ENCODE measurements at places on chromosomes 4 and X.

- DNase-seq = no peak
These were observed 158.1 kb upstream of the USP38 start for GRCh38 chr4:143026459-143027170.

GRCh38 chr4:15833801-15834200 is 55.7 kb downstream of the CD38 start:
- DNase-seq = no peak

GRCh38 chr4:17502756-17503155 is 9.1 kb downstream of the QDPR start:
- DNase-seq = no peak

GRCh38 chrX:69083801-69084200 is 81.5 kb downstream of the PJA1 start:
- DNase-seq = no peak

DNA sequence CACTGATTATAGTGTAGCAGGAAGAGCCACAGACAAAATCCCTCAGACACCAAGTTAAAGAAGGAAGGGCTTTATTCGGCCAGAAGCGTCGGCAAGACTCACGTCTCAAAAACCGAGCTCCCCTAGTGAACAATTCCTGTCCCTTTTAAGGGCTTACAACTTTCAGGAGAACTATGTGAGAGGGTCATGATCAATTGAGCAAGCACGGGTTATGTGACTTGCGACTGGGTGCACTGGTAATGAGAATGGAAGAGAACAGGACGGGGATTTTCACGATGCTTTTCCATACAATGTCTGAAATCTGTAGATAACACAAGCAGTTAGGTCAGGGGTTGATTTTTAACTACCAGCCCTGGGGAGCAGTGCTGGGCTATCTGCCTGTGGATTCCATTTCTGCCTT is 116.7 kb downstream of the MFAP3L start:
- no peak for DNase-seq

- no peak for DNase-seq
These were observed 437.6 kb upstream of the AGA start for GRCh38 chr4:177879851-177880250.

DNA sequence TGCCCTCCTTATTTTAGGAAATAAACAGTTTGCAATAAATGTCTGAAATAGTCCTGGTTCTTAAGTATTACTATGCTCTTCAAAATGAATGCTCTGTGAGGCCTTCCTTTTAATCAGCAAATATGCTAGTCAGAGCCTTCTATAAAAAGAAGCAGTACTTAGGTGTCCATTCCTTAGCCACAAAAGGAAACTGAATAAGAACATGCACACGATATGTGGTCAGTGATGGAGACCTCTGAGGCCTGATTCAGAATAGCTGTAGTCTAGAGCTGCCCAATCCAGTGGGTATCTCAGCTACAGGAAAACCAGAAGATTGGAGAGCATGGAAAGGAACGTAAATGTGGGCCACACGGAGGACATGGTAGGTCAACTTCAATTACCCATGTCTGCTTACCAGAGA is 141.8 kb downstream of the RASL11B start:
- DNase-seq = no peak

- no peak for DNase-seq
These were observed 4.8 kb upstream of the IGFBP7 start for GRCh38 chr4:57114973-57115372.

DNA sequence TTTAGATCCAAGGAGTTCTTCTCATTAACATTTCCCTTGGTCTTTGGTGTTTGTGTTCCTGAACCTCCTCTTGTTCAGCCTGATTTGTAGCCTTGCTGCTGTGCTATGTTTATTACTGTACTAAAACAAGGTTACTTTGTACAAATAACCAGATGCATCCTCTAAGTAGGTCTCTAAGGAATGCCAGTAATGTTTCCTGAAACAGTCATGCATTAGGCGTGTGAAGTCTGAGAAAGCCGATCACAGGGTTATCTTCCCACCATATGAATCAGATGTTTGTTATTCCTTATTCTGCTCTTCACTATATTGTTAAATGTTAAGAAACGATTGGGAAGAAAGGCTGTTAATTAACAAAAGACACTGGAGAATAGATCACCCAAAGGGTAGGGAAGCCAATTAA is 66.9 kb downstream of the GALNTL6 start:
- DNase-seq = no peak

GRCh38 chr4:106371161-106371560 is 2.6 kb upstream of the GIMD1 start:
- DNase-seq = no peak

GRCh38 chr4:185211035-185211434 is 1.6 kb downstream of the SNX25 start:
- DNase-seq = no peak

GRCh38 chr4:96037705-96038104 is 197.8 kb downstream of the PDHA2 start:
- no peak for DNase-seq

DNA sequence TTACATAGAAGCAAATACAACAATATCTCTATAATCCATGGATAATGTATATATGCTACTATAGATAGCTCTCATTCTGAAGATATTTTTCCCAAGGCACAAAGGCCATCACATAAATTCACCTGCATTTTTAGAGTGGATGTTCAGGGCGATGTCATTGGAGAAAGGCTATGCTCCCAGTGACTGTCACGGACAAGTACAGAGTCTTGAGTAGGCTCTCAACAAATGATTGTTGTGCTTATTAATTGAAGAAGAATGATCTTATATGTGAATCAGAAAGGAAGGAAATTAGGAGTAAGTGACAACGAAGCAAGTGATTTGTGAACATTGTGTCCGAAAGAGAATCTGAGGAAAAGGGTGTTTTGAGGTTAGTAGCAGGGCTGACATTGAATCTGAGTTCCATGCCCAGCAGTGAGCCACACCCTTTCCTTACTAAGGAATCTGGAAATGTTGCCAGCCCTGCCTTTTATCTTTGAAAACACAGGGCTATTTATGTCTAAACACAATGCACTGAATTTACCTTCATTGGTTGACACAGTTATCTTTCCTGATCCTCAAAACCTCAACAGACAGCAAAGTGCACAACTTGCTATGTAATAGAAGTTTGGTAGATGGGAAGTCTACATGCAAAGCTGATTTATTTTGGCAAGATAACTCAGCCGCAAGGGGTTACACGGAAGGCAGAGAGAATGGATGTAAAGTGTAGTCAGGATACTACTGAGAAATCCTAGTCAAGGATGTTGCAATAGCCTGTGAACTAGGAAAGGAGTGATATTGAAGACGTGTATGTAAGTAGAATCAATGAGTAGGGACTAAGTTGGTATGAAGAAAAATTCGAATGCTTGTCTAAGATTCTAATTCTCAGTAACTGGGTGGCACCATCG is 50.4 kb downstream of the SORBS2 start:
- DNase-seq = no peak

DNA sequence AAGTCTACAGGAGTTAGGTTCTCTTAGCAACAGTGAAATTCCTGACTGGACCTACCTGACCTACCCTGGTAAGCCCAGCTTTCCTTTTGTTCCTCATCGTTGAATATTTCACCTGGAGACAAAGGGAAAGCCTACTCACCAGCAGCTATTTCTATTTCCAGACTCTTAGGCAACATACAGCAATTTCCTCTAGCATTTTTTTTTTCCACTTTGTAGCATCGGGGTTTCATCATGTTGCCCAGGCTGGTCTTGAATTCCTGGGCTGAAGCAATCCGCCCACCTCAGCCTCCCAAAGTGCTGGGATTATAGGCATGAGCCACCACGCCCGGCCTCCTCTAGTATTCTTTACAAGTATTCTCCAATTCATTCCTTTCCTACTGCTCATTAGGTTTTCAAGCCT is 6.8 kb upstream of the S100G start:
- no peak for DNase-seq

- peak; percentile 43 for DNase-seq
These were observed 126.7 kb upstream of the MBNL3 start for GRCh38 chrX:132615391-132616131.

GRCh38 chr4:151228189-151229119 is 48.5 kb upstream of the PRSS48 start:
- DNase-seq = no peak

DNA sequence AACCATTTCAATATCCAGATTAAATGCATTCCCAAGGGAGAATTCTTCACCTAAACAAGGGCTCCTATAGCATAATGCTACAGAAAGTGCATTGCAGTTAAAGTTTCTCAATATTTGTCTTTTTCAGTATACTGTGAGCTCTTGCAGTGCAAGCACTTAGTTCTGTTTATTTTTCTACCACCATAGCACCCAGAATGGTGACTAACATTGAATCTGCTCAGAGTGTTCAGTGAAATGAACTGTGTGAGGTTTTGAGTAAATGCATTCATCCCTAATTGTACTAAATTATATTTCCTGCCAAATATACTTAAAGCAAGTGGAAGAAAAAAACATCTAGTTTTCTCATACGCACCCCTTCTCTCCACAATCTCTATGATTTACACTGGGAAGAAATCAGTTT is 383.9 kb downstream of the PCDH7 start:
- DNase-seq = no peak

- DNase-seq = no peak
These were observed 259.4 kb upstream of the ARX start for GRCh38 chrX:25275159-25275558.

GRCh38 chrX:130851569-130851968 is 51.4 kb downstream of the ENOX2 start:
- DNase-seq = no peak

- DNase-seq = no peak
These were observed 69.8 kb upstream of the FAT4 start for GRCh38 chr4:125244848-125245450.

GRCh38 chr4:152705903-152706302 is 26.1 kb upstream of the TMEM154 start:
- DNase-seq = no peak

DNA sequence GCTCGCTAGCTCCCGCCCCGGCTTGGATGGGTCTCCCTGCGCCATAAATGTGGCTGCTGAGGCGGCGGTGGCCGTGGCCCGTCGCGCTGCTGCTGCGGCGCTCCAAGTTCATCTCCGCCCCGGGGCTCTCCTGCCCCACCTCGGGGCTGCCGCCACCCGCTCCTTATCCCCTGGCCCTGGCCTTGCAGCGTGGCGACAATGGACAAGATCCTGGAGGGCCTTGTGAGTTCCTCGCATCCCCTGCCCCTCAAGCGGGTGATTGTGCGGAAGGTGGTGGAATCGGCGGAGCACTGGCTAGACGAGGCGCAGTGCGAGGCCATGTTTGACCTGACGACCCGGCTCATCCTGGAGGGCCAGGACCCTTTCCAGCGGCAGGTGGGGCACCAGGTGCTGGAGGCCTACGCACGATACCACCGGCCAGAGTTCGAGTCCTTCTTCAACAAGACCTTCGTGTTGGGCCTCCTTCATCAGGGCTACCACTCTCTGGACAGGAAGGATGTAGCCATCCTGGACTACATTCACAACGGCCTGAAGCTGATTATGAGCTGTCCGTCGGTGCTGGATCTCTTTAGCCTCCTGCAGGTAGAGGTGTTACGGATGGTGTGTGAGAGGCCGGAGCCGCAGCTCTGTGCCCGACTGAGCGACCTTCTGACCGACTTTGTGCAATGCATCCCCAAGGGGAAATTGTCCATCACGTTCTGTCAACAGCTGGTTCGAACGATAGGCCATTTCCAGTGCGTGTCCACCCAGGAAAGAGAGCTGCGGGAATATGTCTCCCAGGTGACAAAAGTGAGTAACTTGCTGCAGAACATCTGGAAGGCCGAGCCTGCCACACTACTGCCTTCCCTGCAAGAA is 763 bp downstream of the USP38 start:
- no peak for DNase-seq

GRCh38 chr4:121009578-121010478 is 62.5 kb downstream of the NDNF start:
- DNase-seq = peak; percentile 34

- no peak for DNase-seq
These were observed 8.8 kb upstream of the IL3RA start for GRCh38 chrX:1327651-1328304.

GRCh38 chrX:131646106-131646505 is 102.2 kb downstream of the OR13H1 start:
- no peak for DNase-seq

GRCh38 chrX:17679820-17680219 is 57.5 kb upstream of the SCML1 start:
- DNase-seq = no peak

DNA sequence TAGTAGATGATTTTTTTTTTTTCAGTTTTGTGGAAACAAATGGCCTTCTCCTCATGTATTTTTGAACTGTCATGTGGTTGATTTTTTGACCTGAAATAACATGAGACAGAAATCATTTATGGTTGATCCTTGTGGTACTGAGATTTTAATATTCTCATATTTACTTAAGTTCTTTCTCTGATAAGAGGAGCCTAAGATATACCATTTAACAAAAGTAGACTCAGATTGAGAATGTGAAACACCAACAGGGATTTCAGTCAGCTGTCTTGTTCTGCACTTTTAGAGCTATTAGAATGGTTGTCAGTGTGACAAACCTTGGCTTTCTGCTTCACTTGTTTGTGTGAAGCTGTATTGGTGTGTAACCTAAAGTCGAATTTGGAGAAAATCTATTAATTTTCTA is 575.7 kb downstream of the SPOCK3 start:
- no peak for DNase-seq

DNA sequence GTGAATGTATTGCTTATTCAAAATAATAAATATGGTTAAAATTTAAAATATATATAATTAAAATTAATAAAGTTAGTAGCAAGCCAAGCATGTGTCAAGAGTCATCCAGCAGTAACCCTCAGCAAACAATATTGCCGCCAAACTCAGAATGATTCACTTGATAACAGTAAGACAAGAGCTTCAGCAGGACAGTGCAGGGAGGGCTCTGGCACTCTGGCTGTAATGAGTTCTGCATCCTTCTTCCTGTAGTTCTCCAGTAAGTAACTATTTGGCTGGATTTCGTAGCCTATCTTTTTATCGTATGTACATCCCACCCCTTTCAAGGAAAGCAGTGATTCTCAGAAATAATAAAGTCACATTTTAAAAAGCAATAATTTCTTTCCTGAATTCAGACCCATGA is 17.6 kb downstream of the OTUD6A start:
- no peak for DNase-seq

- no peak for DNase-seq
These were observed 425.8 kb upstream of the PABPC4L start for GRCh38 chr4:134627366-134627765.

- DNase-seq = peak; percentile 32
These were observed 13.3 kb upstream of the IL3RA start for GRCh38 chrX:1323315-1323714.

- no peak for DNase-seq
These were observed 42.5 kb upstream of the C1GALT1C1 start for GRCh38 chrX:120672389-120672788.

DNA sequence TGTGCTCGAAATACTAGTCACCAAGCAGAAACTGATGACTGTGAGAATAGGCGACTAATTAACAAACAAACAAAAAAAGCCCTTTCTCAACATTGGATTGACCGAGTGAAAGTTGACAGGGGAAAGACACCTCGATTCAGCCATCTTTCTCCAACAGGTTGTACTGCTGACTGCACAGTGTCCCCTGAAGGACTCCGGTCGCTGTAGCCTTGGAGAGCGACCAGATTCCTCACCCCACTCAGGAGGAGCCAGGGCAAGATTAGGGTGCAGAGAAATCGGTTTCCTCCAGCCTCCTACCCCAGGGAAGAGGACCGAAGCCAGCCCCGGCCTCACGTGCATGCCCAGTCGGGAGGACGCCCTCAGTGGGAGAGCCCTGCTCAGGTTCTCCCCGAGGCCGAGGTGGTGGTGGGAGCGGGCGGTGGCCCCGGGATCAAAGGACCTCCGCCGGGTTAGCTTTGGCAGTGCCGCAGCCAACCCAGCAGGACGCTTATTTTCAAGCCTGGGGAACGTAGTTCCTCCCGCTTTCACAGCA is 1.1 kb upstream of the RAP1GDS1 start:
- peak; percentile 55 for DNase-seq

- DNase-seq = no peak
These were observed 35.6 kb downstream of the FAM193A start for GRCh38 chr4:2572076-2572475.

- peak; percentile 23 for DNase-seq
These were observed 6.4 kb upstream of the FGG start for GRCh38 chr4:154618708-154619315.

Data from CD4-positive, alpha-beta T cell (primary cell).